ENCODE measurements at places on chromosomes 6 and 20.

DNA sequence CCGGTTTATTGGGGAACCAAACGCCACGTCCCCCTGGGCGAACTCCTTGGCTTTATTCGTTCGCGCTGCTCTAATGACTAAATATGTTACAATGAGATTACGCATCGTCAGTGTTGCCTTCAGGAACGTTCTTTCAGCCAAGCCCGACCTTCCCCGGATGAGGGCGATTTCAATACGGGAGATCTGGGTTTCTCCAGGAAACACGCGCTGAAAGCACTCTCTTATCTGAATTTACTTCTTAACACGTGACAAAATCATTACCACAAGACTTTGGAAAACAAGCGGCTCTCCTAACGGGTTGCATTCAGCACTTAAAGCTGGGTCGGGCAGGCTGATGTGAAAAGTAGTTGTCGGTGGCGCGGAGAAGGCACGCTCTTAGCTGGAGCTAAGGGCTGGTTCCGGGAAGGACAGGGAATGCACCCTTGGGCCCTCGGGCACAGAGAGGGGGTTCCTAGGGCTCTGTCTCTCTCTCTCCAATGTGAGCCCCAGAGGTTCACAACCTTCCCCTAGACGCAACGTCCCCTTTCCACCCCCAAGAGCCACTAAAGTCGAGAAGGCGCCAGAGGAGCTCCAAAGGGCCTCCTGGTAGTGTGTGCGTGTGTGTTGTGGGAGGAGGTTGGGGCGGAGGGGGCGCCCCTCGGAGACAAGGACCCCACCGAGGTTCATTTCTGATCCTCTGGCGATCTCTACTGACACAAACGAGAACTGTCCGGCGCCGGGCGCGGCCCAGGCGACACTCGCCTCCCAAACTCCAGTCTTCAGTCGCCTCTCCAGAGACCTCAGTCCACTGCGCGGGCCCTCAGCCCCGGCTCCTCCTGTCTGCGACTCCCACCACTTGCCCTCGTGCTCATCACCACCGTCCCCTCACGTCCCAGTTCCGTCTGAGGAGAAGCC lies 7.1 kb upstream of the NKX2-2 start:
- no peak for DNase-seq

DNA sequence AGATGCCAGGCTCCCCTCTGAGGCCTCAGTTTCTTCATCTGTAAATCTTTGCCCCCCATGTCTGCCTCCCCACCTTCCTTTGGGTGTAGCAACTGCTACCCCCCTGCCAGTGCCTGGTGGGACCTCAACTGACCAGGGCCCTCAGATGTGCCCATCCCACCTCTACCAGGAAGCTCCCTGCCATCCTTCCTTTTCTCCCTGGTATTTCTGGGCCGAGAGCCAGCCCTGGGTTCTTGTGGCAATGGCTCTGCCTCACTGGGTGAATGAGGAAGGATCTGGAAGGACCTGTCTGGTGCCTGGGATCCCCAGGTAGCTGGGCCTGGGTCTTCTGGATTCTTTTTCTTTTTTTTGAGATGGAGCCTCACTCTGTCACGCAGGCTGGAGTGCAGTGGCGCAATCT lies 141.1 kb upstream of the RNF24 start:
- DNase-seq, result no peak

DNA sequence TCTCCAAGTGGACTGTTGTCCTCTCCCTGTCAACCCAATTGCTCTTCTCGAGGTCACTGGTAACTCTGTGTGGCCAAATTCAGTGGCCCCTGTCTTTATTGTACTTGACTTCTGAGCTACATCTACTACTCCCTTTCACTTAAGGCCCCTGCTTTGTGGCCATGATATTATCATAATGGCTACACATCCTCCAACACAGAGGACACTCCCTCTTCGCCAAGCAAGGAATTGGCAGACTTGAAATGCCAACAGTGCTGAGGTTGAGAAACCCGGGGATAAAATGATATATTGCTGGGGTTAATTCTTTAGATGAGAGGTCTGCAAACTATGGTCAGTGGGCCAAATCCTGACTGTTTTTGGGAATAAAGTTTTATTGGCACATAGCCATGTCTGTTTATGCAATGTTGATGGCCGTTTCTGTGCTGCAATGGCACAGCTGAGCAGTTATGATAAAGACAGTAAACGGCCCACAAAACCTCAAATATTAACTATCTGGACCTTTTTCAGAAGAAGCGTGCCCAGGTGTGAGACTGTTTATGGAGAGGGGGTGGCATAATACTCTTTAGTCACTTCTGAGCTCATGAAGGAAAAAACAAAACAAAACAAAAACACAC lies 12.0 kb upstream of the MRPS10 start:
- DNase-seq, result no peak

DNA sequence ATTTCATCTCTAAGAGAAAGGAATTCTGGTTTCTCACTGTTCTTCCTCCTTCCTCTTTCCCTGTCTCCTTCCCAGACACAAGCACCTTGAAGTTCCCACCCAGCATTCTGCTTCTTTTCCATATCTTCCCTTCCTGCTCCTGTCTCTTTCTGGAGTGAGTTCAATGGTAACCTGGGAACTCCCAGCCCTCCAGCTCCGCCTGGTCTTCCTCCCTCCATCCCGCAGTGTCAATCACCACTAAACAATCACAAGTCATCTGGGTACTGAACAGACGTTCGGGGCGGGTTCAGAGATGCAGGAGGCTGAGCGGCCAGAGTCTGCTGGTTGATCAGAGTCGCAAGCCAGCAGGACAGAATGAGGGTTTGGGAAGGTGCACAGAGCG lies 7.7 kb downstream of the TTBK1 start:
- no peak for DNase-seq

GRCh38 chr6:137779982-137780381 lies 87.1 kb upstream of the TNFAIP3 start:
- no peak for DNase-seq

- no peak for DNase-seq
Measured at GRCh38 chr6:106431972-106432371, 71.5 kb downstream of the CRYBG1 start.

DNA sequence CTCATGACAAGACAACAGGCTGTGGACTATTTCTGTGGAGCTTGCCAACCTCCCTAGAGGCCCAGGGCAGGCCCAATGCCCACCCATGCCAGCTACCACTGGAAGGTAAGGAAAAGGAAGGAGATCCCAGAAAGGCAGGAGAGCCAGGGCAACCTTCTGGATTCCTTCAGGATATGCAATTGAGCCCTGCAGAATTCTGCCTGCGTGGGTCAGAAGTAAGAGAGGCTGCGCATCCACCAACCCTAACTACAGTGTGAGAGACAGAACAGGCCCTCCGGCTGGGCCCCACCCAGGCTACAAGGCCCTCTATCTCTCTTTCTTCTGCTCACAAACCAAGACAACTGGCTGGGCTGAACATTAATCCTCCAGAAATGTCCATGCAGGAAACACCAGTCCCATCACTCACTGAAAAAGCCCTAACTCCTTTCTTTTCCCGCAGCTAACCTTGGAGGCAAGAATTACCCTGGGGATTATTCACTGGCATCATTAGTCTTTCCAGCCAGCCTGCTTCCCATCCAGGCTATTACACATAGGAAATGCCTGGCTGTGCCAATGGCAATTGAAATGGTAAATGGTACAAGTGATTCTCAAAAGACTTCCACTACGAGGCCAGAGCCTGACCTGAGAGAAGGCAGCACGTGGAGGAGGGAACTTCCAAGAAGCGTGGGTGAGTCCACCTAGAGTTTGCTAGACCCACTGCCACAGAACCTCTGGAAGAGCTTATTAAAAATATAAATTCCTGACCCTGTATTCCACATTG lies 15.2 kb downstream of the MAP1LC3A start:
- no peak for DNase-seq

DNA sequence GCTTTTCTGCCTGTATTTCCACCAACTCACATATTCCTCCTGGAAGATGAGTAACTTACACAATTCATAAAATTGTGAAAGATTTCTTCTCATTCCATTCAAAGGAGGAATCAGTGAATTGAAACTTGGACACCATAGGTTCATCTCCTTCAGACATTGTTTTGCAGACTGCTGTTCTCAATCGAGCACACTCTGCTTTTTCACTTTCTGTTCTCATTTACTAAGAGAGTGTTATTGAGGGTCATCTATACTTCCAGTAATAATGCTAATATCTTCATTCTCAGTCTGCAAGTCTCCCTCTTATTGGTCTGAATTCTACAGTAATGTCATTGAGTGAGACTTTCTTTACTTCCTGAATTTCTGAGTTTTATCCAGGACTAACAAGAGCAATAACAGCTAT lies 67.5 kb upstream of the FUT9 start:
- DNase-seq, result no peak

DNA sequence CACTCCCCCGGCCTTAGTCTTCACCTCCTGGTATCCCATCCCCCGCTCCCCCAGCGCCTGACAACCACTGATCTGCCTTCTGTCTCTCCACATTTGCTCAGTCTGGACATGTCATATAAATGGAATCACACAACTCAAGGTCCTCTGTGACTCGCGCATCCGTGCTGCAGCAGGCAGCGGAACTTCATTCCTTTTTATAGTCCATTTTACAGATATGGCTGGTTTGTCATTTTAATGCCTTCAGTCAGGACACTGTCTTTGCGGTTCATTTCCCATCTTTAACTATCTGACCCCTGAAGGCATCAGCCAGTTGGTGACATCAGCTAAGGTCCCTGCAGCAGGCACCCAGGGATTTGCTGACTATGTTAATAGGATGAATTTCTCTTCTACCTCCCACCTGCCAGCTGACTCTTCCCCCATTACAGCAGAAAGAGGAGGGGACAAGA lies 125.7 kb downstream of the ZMYND8 start:
- DNase-seq, result no peak

- DNase-seq, result peak; percentile 61
Measured at GRCh38 chr6:43608310-43608763, 20.7 kb downstream of the GTPBP2 start.

GRCh38 chr6:31834367-31835250 lies 7.1 kb downstream of the HSPA1B start:
- DNase-seq, result peak; percentile 85

DNA sequence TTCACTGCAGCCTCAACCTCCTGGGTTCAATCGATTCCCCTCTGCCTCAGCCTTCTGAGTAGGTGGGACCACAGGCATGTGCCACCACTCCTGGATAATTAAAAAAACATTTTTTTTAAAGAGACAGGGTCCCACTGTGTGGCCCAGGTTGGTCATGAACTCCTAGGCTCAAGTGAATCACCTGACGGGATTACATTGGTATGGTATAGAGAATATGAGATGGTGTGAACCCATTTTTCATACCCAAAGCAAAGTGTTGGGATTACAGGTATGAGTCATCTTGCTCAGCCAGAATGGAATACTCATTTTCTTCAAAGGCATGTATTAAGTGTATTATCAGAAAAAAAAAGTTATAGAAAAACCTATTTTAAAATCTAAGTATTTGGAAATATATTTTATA lies 114.2 kb downstream of the AHI1 start:
- DNase-seq, result no peak

DNA sequence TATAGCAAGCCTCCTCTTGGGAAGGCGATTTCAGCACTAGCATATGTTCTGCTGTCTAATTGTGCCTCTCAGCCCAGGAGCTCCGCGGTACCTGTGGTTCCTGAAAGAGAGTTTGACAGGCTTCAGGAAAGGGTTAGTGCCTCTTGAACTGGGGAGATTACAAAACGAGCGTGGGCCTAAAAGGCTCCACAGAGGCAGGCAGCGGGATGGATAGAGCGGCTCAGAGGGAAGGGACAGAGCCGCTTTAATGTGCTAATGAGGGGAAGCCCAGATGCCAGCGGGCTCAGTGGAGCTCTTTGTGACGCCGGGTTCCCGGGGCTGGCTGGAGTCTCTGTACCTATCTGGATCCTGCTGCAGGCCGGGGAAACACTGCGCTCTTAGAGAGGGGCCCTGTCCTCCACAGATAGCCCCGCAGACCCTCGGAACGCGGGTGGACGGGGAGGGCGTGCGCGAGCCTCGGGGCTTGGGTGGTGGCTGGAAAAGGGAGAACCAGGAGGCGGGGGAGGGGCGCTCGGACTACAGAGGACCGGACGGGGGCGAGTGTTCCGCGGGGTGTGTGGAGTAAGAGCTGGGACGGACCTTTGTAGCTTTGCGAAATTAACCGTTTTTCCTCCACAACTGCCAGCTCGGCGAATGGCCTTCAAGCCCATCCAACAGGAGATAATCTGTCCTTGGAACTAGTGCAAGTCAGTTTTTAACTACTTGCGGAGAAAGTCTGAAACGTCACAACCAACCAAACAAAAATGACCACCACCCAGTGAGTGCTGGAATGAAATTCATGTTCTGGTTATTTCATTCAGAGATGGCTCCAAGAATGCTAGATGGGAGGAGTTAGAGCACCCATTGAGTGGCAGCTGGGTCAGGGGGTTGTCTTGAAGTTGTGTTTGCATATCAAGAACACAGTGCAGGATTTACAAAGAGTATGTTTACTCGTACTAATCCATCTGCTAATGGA lies 13.0 kb downstream of the SLC35F1 start:
- no peak for DNase-seq

- DNase-seq, result no peak
Measured at GRCh38 chr6:23526526-23526925, 599.5 kb upstream of the NRSN1 start.

GRCh38 chr20:62448038-62448437 lies 20.7 kb upstream of the RBBP8NL start:
- DNase-seq, result no peak

- DNase-seq, result no peak
Measured at GRCh38 chr20:42095221-42095620, 477.0 kb upstream of the CHD6 start.
